ENCODE measurements at places on chromosomes 2 and 18. TPM values are rescaled to one million over a fixed set of nuclear protein-coding genes. Genes with fewer than 3 reads are reported as not detected.

The CSRNP3 gene
- total RNA-seq, result 0.08 TPM

- no peak for DNase-seq
These were observed 214.6 kb upstream of the LRRTM1 start for GRCh38 chr2:80519121-80519643.

The POMC gene
- total RNA-seq, result not detected

The GATA6 gene
- total RNA-seq, result 73.8 TPM

The ITPRIPL1 gene
- not detected for total RNA-seq

GRCh38 chr2:200330351-200331060, 24.0 kb downstream of the SPATS2L start:
- no peak for DNase-seq

DNA sequence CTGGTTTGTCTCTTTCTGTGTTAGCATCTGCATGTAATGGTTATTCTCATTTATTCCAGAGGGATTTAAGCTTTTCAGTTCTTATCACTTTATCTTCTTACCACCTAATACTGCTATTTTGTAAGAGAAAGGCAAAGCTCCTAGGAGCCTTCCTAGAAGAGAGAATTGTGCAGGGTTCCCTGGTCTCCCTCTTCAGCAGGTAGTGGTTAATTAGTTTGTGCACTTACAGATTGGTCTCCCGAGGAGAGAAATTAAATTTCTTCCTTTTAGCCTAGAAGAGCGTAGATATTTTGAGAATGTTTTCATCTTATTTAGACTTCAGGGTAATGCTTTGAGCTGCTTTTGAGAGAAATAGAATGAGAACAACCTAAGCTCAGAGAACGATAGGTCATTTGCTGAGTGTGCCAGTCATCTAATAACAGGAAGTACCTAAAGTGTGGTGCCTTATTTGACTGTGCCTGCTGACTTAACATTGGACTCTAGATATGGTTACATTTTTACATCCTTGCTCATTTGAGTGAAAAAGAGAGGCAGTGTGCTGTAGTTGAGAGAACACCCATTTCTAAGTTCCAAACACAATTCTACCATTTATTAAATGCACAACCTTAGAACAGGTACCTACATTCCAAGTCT, 651.4 kb downstream of the STK39 start:
- DNase-seq, result no peak

- DNase-seq, result no peak
These were observed 204 bp downstream of the FAM110C start for GRCh38 chr2:46131-46470.

- DNase-seq, result no peak
These were observed 48.5 kb upstream of the CCDC150 start for GRCh38 chr2:196591004-196591403.

The SNED1 gene
- not detected for total RNA-seq

DNA sequence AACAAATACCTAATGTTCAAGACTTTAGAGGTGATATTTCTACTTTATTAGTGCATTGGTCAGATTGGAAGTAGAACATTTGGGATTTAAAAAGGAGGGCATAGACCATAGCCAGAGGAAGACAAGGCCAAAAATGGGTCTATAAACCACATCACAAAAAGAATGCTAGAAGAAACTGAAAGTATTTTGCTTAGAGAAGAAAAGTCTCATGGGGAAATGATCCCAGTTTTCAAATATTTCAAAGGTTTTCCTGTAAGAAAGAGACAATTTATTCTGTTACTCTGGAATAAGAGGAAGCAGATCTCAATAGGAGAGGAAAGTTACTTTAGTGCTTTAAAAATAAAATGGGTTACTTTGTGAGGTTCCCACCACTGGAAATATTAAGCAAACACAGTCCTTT, 341.4 kb downstream of the TNS1 start:
- DNase-seq, result no peak

The CTAGE1 gene
- total RNA-seq, result not detected

The AKAIN1 gene
- total RNA-seq, result not detected

All from HT-29 (cell line).